Activated CD8-positive, alpha-beta T cell treated with anti-CD3 and anti-CD28 coated beads for 36 hours (primary cell): ENCODE measurements at places on chromosomes 5 and 9. TPM values are rescaled to one million over a fixed set of nuclear protein-coding genes. Genes with fewer than 3 reads are reported as not detected.

GRCh38 chr5:73822989-73823339 is 197.0 kb downstream of the ARHGEF28 start:
- no peaks in the 10 kb centered on the region for H3K4me1 ChIP-seq
- no peaks in the 10 kb centered on the region for H3K36me3 ChIP-seq
- no peak overlapping the region for H3K27ac ChIP-seq
- peaks cover 3% of the 10 kb centered on the region for H3K27me3 ChIP-seq
- no peak overlapping the region for H3K4me3 ChIP-seq
- DNase-seq: no peak

DNA sequence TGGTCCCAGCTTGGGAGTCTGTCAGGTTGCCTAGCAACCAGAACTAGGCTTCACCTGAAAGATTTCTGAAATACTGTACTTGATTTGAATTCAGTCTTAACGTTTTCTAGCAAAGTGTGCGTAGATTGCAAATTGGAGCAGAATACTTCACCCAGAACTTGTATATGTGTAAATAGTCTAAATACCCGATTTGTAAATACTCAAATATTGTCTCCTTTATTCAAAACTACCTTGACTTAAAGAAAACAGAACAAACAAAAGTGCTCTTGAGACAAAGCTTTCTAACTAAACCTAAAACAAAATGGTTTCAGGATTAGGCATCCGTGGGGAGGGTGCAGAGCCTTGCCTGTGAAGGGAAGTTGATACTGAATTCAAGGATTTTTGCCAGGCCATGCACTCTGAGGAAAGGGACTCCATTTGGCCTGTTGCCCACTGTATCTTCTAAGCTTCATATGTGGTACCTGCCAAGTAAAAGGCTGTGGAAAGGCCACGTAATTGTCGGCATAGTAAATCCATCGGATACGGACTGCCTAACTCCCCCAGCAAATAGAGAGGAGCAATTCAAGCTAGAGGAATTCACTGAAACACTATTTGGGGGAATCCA is 744 bp upstream of the HMGCS1 start:
- H3K36me3 ChIP-seq: peaks cover 40% of the 10 kb centered on the region
- H3K27ac ChIP-seq: peak overlapping the region; percentile 98
- H3K4me1 ChIP-seq: peaks cover 57% of the 10 kb centered on the region

Gene IL17B
- total RNA-seq: not detected

- no peak overlapping the region for H3K27ac ChIP-seq
- H3K27me3 ChIP-seq: no peaks in the 10 kb centered on the region
- no peak overlapping the region for H3K4me3 ChIP-seq
- H3K4me1 ChIP-seq: no peaks in the 10 kb centered on the region
- no peaks in the 10 kb centered on the region for H3K36me3 ChIP-seq
Measured at GRCh38 chr5:63286724-63287123, 675.5 kb downstream of the HTR1A start.

Gene ZNF366
- total RNA-seq: not detected

DNA sequence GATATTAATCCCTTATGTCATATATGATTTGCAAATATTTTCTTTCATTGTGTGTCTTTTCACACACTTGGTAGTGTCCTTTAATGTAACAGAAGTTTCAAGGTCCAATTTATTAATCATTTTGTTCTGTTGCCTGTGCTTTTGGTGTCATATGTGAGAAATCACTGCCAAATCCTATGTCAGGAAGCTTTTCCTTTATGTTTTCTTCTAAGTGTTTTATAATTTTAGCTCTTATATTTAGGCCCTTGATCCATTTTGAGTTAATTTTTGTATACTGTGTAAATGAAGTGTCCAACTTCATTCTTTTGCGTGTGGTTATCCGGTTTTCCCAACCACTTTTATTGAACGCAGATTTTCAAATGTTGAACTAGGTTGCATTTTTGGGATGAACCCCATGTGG is 6.1 kb upstream of the ZNF510 start:
- H3K4me3 ChIP-seq: no peak overlapping the region
- peaks cover 18% of the 10 kb centered on the region for H3K4me1 ChIP-seq
- H3K27me3 ChIP-seq: no peaks in the 10 kb centered on the region

Gene GLDC
- 0.63 TPM for total RNA-seq

DNA sequence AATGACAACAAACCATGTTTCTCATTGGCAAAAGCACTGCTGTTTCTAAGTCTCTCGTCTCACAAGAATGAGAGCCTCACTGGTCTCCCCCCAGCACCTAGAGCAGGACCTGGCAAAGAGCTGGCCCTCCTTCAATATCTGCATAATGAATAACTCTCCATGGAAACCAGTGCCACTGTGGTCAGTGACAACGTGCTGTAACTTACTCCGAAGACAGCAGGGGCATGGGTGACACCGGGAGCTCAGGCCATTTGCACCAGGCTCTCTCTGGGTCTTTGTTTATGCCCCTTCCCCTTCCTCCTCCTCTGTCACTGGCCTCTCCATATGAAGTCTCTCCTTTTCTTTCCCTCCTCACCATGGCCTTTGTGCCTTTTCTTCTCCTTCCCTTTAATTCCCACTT is 33.3 kb downstream of the TAS2R1 start:
- H3K36me3 ChIP-seq: no peaks in the 10 kb centered on the region
- H3K4me3 ChIP-seq: no peak overlapping the region
- no peaks in the 10 kb centered on the region for H3K4me1 ChIP-seq
- H3K27me3 ChIP-seq: no peaks in the 10 kb centered on the region
- H3K27ac ChIP-seq: no peak overlapping the region

DNA sequence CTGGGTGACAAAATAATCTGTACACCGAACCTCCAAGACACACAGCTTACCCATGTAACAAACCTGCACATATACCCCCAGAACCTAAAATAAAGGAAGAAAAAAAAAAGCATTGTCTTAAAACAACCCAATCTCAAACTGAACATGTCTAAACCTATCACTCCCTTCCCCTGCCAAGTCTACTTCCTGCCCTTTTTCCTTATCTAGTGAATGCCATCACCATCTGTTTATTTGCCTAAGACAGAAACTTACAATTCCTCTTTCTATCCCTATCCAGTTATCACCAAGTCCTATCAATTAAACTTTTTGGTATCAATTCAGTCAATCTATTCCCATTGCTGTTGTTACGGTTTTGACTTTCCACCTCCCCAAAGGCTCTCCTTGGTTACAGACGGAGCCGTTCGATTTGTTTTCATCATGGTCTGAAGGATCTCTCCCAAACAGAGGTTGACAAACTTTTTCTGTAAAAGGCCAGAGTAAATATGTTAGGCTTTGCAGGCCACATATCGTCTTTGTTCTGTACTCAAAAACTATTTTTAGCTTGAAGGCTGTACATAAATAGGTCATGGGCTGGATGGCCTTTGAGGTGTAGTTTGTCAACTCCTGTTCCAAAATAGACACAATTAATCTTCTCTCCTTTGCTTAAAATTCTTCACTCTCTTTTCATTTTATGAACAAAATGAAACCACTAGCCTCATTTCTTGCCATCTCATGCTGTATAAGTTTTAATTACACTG is 12.1 kb downstream of the NOL8 start:
- peaks cover 70% of the 10 kb centered on the region for H3K36me3 ChIP-seq
- H3K4me1 ChIP-seq: peaks cover 34% of the 10 kb centered on the region
- no peak overlapping the region for H3K4me3 ChIP-seq
- peak overlapping the region; percentile 31 for H3K27ac ChIP-seq

Gene SPINK7
- total RNA-seq: not detected

DNA sequence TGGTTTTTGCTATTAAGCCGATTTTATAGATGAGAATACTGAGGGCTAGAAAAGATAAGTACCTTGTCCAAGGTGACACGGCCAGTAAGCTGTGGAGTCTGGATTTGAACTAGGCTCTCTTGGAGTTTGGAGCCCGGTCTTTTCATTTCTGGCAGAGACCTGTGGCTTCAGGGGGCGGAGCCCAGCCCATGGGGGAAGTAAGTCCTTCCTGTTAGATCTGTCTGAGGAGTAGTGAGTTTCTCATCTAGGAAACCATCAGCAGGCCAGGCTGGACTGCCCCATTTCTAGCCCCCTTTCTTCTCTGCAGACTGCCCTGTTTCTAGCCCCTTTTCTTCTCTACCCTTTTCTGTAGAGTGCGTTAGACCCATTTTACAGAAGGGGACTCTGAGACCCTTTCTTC is 521 bp upstream of the PTGS1 start:
- H3K4me1 ChIP-seq: peaks cover 7% of the 10 kb centered on the region
- no peak overlapping the region for H3K27ac ChIP-seq
- peaks cover 23% of the 10 kb centered on the region for H3K27me3 ChIP-seq

Gene PCDHB10
- not detected for total RNA-seq

DNA sequence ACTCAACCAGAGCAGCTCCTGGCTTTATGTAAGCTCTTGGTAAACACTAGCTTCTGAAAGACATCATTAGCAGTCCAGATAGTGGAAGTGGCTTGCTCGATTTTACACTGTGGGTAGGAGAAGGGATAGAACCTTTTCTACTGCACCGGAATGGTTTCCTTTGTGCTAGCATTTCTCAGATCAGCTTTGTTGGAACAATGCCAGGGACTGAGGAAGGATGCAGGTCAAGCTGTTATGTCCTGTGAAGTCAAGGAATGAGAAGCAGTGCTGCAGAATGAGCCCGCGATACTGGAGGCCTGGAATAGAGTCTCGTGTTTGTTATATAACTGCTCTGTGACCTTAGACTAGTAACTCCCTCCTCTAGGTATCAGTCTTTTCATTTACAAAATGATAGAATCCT is 233.6 kb downstream of the GABRB2 start:
- H3K27ac ChIP-seq: no peak overlapping the region
- no peak overlapping the region for H3K4me3 ChIP-seq
- DNase-seq: no peak

Gene DMXL1
- total RNA-seq: 23.3 TPM

Gene TRAF1
- 147 TPM for total RNA-seq

Gene UBE2QL1
- not detected for total RNA-seq

GRCh38 chr5:72951671-72952468 is 4.0 kb upstream of the FCHO2 start:
- H3K27me3 ChIP-seq: peaks cover 34% of the 10 kb centered on the region
- no peak overlapping the region for H3K27ac ChIP-seq
- H3K4me1 ChIP-seq: peaks cover 13% of the 10 kb centered on the region
- no peak for DNase-seq

Gene DIRAS2
- not detected for total RNA-seq

Gene CD274
- 13.7 TPM for total RNA-seq

Gene ADRA1B
- not detected for total RNA-seq

DNA sequence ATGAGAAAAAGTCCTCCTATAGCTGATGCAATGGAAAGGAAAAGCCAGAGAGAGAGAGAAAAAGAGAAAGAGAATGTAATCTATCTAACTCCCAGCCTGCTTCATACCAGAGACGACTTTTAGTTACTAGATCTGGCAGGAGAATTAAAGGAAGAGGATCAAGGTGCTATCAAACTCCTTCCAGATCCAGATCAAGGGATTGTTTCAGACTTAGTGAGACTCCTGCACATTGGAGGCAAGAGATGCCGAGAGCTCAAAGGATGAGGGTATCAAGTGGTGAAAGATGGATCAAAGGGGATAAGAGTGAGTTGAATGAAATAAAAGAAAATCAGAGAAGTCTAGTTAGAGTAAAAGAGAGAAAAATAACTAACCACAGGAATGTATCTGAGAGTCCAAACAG is 478.6 kb downstream of the KIF4B start:
- no peak overlapping the region for H3K27ac ChIP-seq
- H3K4me1 ChIP-seq: no peaks in the 10 kb centered on the region
- no peaks in the 10 kb centered on the region for H3K36me3 ChIP-seq
- no peak overlapping the region for H3K4me3 ChIP-seq
- H3K27me3 ChIP-seq: peaks cover 3% of the 10 kb centered on the region

GRCh38 chr5:81292130-81292529 is 9.3 kb upstream of the ZCCHC9 start:
- DNase-seq: no peak
- no peaks in the 10 kb centered on the region for H3K27me3 ChIP-seq
- H3K36me3 ChIP-seq: peaks cover 39% of the 10 kb centered on the region
- peaks cover 47% of the 10 kb centered on the region for H3K4me1 ChIP-seq
- no peak overlapping the region for H3K4me3 ChIP-seq

DNA sequence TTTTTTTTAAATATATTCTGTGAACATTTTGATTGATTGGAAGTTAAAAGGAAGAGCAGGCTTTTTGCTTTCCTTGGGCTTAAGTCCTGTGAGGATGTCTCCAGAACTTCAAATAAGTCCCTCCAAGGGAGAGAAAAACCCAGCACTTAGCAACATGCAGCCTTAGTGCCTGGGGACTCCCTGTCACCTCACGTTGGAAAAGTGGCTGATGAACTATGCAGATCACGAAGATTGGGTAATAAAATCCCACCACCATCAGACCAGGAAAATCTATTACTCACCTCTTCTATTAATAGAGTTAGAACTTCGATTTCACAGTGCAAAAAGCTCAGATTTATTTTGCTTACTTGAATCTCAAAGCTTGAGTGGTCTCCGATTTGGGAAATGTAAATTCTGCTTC is 507.0 kb downstream of the MAT2B start:
- H3K27ac ChIP-seq: no peak overlapping the region
- no peaks in the 10 kb centered on the region for H3K27me3 ChIP-seq

- no peak for DNase-seq
- no peaks in the 10 kb centered on the region for H3K36me3 ChIP-seq
- no peaks in the 10 kb centered on the region for H3K4me1 ChIP-seq
- H3K4me3 ChIP-seq: no peak overlapping the region
- H3K27ac ChIP-seq: no peak overlapping the region
Measured at GRCh38 chr5:116525674-116526073, 48.9 kb downstream of the SEMA6A start.

Gene PCA3
- total RNA-seq: not detected

DNA sequence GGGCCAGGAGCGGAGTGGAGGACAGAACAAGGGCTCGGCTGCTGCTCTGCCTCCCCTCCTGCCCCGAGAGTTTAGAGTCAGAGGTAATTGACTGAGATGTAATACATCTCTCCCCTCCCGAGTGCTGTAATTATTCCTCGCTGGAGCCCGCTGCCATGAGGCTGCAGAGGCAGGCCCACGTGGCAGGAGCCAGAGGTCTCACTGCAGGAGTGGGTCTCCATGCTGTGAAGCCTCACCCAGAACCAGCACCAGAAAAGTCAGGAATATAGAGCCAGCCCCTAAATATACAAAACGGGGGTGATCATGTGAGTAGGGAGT is 2.5 kb downstream of the FAM163B start:
- H3K4me3 ChIP-seq: no peak overlapping the region
- peaks cover 31% of the 10 kb centered on the region for H3K27me3 ChIP-seq
- no peaks in the 10 kb centered on the region for H3K36me3 ChIP-seq
- DNase-seq: no peak

DNA sequence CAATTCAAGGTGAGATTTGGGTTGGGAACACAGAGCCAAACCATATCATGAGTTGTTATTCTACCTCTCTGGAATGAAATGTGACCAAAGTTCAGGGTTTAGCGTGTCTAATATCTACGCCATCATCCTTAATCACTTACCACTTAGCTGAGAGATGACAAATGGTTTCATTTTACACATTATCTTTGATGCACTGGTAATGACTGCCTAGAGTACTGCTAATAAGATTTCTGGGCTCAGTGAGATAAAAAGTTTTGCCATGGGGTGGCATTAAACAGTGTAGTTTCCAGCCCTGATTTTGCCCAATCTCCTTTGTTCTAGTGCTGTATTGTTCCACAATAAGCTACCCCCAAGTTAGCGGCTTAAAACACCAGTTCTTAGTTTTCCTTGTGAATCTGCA is 367.2 kb downstream of the MLLT3 start:
- peaks cover 29% of the 10 kb centered on the region for H3K4me1 ChIP-seq
- DNase-seq: no peak
- no peak overlapping the region for H3K4me3 ChIP-seq
- peaks cover 2% of the 10 kb centered on the region for H3K36me3 ChIP-seq
- peak overlapping the region; percentile 50 for H3K27ac ChIP-seq

GRCh38 chr5:168118042-168118668 is 173.3 kb upstream of the WWC1 start:
- H3K27ac ChIP-seq: no peak overlapping the region
- no peaks in the 10 kb centered on the region for H3K4me1 ChIP-seq
- DNase-seq: no peak
- H3K36me3 ChIP-seq: no peaks in the 10 kb centered on the region

Gene SLC6A7
- total RNA-seq: not detected

GRCh38 chr5:169273451-169273850 is 27.5 kb downstream of the SLIT3 start:
- no peaks in the 10 kb centered on the region for H3K36me3 ChIP-seq
- no peak overlapping the region for H3K27ac ChIP-seq
- H3K4me3 ChIP-seq: no peak overlapping the region
- no peaks in the 10 kb centered on the region for H3K27me3 ChIP-seq
- no peaks in the 10 kb centered on the region for H3K4me1 ChIP-seq
